Endodermal cell (in vitro differentiated cells): ENCODE measurements at places on chromosomes 5 and 9. TPM values are rescaled to one million over a fixed set of nuclear protein-coding genes. Genes with fewer than 3 reads are reported as not detected.

Gene ANKRD33B
- total RNA-seq, result 19.1 and 21.9 TPM in 2 replicates

GRCh38 chr5:135874461-135874860, 21.2 kb downstream of the IL9 start:
- H3K36me3 ChIP-seq, result no peaks in the 10 kb centered on the region
- H3K4me3 ChIP-seq, result no peak overlapping the region
- DNase-seq, result no peak
- H3K4me1 ChIP-seq, result peaks cover 20% of the 10 kb centered on the region

DNA sequence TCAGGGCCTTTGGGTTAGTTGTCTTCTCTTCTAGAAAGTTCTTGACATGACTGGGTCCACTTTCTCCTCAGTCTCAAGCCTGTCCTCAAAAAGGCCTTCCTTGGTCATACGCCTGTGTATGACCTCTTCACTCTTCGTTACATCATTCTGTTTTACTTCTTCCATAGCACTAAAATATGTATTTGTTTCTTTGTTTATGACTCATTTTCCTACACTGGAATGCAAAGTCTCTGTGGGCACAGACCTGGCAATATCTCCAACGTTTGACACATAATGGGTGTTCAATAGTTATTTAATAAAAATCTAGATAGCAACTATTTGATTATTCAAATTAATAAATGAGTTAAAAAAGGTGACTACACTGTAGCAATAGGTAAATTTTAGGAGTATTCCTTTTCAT, 85.1 kb downstream of the YIPF5 start:
- no peak overlapping the region for H3K4me3 ChIP-seq
- no peaks in the 10 kb centered on the region for H3K36me3 ChIP-seq
- H3K27me3 ChIP-seq, result no peaks in the 10 kb centered on the region
- H3K27ac ChIP-seq, result no peak overlapping the region
- no peak for DNase-seq

- H3K27ac ChIP-seq, result no peak overlapping the region
- H3K4me1 ChIP-seq, result no peaks in the 10 kb centered on the region
Observed at GRCh38 chr5:83044926-83045325, 32.3 kb downstream of the TMEM167A start.

DNA sequence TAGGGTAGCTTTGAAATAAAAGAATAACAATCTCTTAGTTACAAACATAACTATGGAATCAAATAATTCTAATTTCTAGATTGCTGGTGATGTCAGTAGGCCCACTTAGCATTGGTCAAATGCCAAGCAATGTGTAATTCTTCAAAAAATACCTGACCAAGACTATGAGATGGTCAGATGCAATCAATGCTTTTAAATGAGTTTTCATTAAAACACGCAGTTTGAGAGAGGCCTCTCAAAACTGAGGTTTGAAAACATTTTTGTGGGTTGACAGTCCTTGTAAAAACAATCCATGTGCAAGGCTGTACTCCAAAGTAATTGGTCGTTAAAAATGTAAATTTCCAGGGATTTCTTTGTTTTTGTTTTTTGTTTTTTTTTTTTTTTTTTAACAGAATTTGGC, 1.2 kb upstream of the RLN2 start:
- H3K27me3 ChIP-seq, result no peaks in the 10 kb centered on the region
- H3K4me3 ChIP-seq, result no peak overlapping the region
- no peaks in the 10 kb centered on the region for H3K36me3 ChIP-seq
- no peaks in the 10 kb centered on the region for H3K4me1 ChIP-seq

DNA sequence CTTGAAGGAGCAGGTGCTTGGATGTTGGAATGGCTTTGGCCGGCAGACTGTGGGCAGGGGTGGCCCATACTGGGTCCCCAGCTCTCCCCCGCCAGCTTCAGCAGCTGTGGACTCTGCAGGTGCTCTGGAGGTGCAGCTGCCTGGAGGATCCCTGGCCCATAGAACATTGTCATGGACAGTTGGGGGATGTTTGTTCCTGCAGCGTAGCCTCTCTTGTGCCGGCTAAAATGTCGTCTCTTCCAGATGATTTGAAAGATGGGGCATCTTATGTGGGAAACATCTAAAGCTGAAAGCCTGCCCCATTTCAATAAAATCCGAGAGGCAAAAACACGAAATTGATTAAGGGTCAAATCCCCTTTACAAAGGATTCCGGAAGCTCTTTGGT, 13.5 kb upstream of the SLC6A19 start:
- H3K4me3 ChIP-seq, result no peak overlapping the region
- no peak overlapping the region for H3K27ac ChIP-seq

GRCh38 chr5:143031781-143032580, 261.8 kb downstream of the ARHGAP26 start:
- H3K36me3 ChIP-seq, result no peaks in the 10 kb centered on the region
- no peak overlapping the region for H3K4me3 ChIP-seq
- H3K27ac ChIP-seq, result no peak overlapping the region
- peaks cover 7% of the 10 kb centered on the region for H3K4me1 ChIP-seq

Gene FRMPD1
- 0.27 and 0.55 TPM in 2 replicates for total RNA-seq

Gene PGGT1B
- total RNA-seq, result 30.4 to 44.9 TPM (median 44.6 TPM) in 3 replicates
